ENCODE measurements at places on chromosomes 1 and 21. TPM values are rescaled to one million over a fixed set of nuclear protein-coding genes. Genes with fewer than 3 reads are reported as not detected.

The NUF2 gene
- 12.9 TPM for total RNA-seq

The TNFSF4 gene
- 0.75 TPM for total RNA-seq

The TP73 gene
- under 0.01 TPM for total RNA-seq

The PGBD5 gene
- 54.5 TPM for total RNA-seq

The RSPO1 gene
- total RNA-seq, result not detected

The LY9 gene
- not detected for total RNA-seq

The KCNQ4 gene
- 0.20 TPM for total RNA-seq

The LRRC3 gene
- total RNA-seq, result 3.1 TPM

The SPRR2B gene
- not detected for total RNA-seq

The LORICRIN gene
- not detected for total RNA-seq

The SELE gene
- total RNA-seq, result not detected

The PGLYRP4 gene
- total RNA-seq, result not detected

The TNFRSF9 gene
- total RNA-seq, result 7.8 TPM

The CHD5 gene
- not detected for total RNA-seq

The SNAPIN gene
- 51.7 TPM for total RNA-seq
